ENCODE measurements at places on chromosomes 6 and 20. TPM values are rescaled to one million over a fixed set of nuclear protein-coding genes. Genes with fewer than 3 reads are reported as not detected.

Gene CRISP3
- not detected for total RNA-seq

Gene LTV1
- 15.1 TPM for total RNA-seq

Gene BFSP1
- 1.6 TPM for total RNA-seq

Gene PMEPA1
- 1.8 TPM for total RNA-seq

Gene BICRAL
- 6.6 TPM for total RNA-seq

Gene RAMACL
- total RNA-seq, result 3.2 TPM

Gene PRDM1
- 3.1 TPM for total RNA-seq

Gene ECT2L
- 0.20 TPM for total RNA-seq
